Neuronal stem cell (in vitro differentiated cells): ENCODE measurements at places on chromosomes 6 and 20.

DNA sequence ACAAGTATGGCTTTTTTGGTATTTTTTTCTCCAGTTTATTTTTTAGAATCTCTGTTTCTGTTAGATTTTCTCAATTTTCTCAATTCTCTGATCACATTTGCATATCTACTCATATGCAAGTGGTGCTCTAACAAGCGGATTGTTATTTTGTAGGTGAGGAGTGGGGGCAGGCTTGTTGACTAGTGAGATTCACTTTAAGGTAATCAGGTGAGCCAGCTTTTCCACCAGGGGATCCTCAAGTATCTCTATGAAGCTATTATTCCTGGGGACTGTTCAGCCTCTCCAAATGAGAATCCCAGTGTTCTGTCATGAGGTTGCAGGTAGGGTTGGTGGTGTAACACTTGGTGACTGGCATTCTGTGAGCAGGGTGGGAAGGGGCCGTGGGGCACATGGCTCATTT is 274.3 kb upstream of the FERMT1 start:
- no peak for DNase-seq

DNA sequence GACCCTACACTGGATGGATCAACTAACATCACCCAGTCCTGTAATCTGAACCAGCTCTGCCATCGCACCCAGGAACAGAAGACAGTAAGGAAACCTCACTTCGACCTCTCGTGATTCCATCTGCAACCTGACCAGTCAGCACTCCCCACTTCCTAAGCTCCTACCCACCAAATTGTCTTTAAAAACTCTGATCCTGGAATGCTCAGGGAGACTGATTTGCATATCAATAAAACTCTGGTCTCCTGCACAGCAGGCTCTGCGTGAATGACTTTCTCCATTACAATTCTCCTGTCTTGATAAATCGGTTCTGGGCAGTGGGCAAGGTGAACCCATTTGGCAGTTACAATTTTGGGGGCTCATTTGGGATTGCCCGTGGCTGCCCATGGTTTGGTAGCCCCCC is 18.3 kb upstream of the AGPAT4 start:
- no peak for DNase-seq

GRCh38 chr20:46872328-46873211 is 22.1 kb upstream of the EYA2 start:
- no peak for DNase-seq

GRCh38 chr6:130981409-130981808 is 81.6 kb downstream of the EPB41L2 start:
- DNase-seq, result no peak
